Left colon (tissue), 2 donors: ENCODE measurements at places on chromosomes 2 and 18. TPM values are rescaled to one million over a fixed set of nuclear protein-coding genes. Genes with fewer than 3 reads are reported as not detected.

Gene MPP4
- total RNA-seq = not detected

Gene UPP2
- not detected for total RNA-seq

- no peak for DNase-seq
These were observed 159.7 kb downstream of the CD226 start for GRCh38 chr18:69787825-69788547.

- DNase-seq = peak; percentile 68
These were observed 82.5 kb downstream of the SPRED2 start for GRCh38 chr2:65349863-65350262.

- no peak for DNase-seq
These were observed 465.5 kb downstream of the CDH2 start for GRCh38 chr18:27711382-27711781.

DNA sequence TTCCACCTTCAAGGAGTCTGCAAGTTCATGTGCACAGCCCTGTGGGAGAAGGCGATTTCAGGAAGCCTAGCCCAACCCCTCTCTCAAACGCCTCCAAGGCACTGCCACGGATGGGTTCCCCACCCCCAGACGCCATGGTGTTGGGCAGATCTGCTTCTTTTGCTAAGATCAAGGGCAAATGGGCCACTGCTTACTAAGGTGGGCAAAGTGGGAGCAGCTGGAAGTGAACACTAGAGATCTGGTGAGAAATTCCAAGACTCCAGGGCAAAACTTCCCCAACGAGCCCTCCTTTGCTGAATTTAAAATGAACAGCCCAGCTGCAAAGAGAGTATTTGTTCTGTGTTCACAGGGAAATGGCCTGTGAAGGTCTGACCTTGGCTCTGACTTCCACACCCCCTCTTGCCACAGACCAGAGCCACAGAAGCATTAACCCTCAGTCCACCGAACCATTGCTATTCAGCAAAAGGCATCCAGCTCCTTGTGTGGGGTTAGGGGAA is 45.1 kb upstream of the ZBTB7C start:
- DNase-seq = no peak

DNA sequence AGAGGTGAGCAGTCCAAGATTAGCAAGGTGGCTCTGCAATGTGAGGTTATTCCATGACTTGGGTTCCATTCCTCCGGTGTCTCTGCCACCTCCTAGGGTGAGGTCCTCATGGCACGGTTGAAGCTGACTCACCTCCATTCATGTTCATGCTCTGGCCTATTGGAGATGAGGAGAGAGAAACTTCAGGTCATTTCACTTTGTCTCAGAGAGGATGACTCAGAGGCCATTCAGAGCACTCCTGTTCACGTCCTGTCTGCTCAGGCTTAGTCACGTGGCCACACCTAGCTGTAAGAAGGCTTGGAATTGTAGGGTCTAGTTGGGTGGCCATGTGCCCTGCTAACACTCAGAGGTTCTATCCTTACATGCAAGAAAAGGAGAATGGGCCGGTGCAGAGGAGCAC is 67.5 kb upstream of the MBOAT2 start:
- peak; percentile 15 for DNase-seq

- no peak for DNase-seq
These were observed 12.6 kb downstream of the SEH1L start for GRCh38 chr18:12960395-12960794.
